IMR-90 (cell line): ENCODE measurements at places on chromosomes 13 and 19. TPM values are rescaled to one million over a fixed set of nuclear protein-coding genes. Genes with fewer than 3 reads are reported as not detected.

DNA sequence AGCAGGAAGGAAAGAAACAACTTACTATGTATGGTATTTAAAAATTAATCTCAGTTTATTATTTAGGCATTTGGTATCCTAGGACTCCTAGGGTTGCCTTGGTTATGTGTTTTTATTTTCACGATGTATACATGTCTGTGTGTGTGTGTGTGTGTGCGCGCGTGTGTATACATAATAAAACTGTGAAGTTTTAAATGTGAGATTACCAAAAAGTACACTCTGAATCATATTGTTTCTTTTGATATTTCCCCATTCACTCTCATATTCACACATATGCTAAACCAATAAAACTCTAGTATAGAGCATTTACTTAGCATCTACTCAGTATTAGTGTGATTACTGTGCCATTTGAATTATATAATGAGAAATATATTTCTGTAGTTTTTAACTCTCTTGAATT, 30.8 kb upstream of the NDFIP2 start:
- DNase-seq = no peak

The SH3GL1 gene
- 28.1 and 32.2 TPM in 2 replicates for total RNA-seq

The ELF1 gene
- 27.6 and 36.9 TPM in 2 replicates for total RNA-seq

DNA sequence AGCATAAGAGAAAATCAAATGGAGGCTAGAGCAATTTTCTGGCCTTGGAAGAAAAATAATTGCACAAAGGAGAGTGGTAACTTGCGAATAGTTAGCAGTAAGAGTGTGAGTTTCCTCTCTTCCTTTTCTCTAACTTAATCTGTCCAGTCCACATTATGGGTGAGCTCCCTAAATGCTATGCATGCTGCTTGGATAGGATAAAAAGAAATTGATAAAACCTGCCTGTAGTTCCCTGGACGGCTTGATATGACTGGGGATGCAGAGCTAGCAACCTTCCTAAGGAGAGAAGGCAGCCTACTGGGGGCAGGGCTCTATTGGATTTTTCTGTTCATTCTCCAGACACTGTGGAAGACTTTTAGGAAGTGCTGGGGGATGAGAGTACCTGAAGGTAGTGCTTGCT, 311.3 kb downstream of the LMO7 start:
- no peak for DNase-seq

DNA sequence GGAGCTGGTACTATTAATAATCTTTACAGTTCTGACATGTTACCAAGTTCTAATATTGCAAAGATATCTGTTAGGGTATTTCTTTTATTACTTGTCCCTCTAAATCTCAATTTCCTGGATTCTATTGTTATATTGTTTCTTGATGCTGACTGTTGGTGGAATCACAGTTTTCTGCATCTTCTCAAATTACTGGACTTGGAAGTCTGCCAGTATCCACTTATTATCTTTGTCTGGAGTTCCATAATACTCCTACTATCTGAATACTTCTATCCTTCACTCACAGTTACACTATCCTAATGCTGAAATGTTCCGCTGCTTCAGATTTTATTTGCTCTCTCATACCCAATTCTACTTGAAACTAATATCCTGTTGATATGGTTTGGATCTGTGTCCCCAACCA, 1985.7 kb upstream of the PRR20A start:
- DNase-seq = no peak
